Caudate nucleus (tissue), 63 donors: ENCODE measurements at places on chromosomes 3 and 15.

DNA sequence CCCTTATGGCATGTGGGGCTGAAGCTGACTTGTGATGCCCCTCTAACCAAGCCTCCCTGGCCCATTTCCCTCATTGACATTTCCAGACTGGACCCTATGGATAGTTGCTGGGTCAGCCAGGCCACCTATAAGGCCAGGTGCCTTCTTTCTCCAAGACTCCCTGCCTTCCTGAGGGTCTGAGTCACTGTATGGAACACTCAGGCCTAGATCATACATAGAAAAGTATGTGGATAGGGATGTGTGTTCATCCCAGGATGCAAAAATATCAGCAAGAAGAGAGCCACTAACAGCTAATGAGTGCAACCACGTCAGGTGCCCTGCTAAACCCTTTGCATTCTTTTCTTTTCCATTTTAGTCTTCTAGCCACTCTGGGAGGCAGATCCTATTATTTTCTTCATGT, 168.4 kb upstream of the WNT5A start:
- no peak for DNase-seq

DNA sequence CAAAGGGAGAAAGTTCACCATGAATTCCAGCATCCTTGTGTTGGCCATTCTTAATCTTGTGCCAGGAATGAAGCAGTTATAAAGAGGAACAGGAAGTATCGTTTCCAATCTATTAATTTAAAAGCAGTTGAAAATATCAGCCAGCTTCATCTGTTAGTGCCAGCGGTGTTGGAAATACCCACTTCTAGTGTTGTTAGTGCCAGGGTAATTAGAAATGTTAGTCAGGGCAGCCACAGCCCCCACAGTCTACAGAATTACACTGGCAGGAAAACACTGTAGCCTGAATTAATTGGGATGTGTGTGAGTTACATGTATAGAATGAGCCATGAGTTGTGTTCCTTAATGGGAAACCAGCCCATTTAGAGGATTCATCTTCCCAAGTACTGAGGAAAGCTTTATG, 127.8 kb downstream of the GHSR start:
- DNase-seq = no peak

GRCh38 chr3:172218350-172219323, 179.3 kb downstream of the FNDC3B start:
- DNase-seq = no peak

- DNase-seq = no peak
Measured at GRCh38 chr3:46576-46975, 150.0 kb upstream of the CHL1 start.

GRCh38 chr3:52721002-52721729, 15.3 kb downstream of the SPCS1 start:
- no peak for DNase-seq
